ENCODE measurements at places on chromosomes 3 and 15. TPM values are rescaled to one million over a fixed set of nuclear protein-coding genes. Genes with fewer than 3 reads are reported as not detected.

NR1D2 gene
- total RNA-seq: 43.5 TPM

MGA gene
- total RNA-seq: 34.6 TPM

LCTL gene
- 0.17 TPM for total RNA-seq

TM6SF1 gene
- 0.83 TPM for total RNA-seq

CMTM7 gene
- total RNA-seq: 17.8 TPM

PDCD7 gene
- 16.1 TPM for total RNA-seq

RGMA gene
- 1.3 TPM for total RNA-seq

PFN2 gene
- 243 TPM for total RNA-seq

HIGD2B gene
- not detected for total RNA-seq

DPH6 gene
- 11.9 TPM for total RNA-seq

IQCF5 gene
- not detected for total RNA-seq

GOLGA8J gene
- not detected for total RNA-seq

ARPC4 gene
- total RNA-seq: 160 TPM

ZCWPW2 gene
- 1.2 TPM for total RNA-seq

KCNMB3 gene
- total RNA-seq: 0.76 TPM

ZNF620 gene
- total RNA-seq: 0.83 TPM

SOX14 gene
- not detected for total RNA-seq

SH2D7 gene
- not detected for total RNA-seq

CYP19A1 gene
- total RNA-seq: 0.72 TPM

CHL1 gene
- total RNA-seq: 0.07 TPM

CD200 gene
- 12.8 TPM for total RNA-seq

ZNF385D gene
- 1.2 TPM for total RNA-seq

OR5H14 gene
- total RNA-seq: not detected

ADAMTSL3 gene
- 1.6 TPM for total RNA-seq

GPR15 gene
- total RNA-seq: not detected

KCNH8 gene
- not detected for total RNA-seq

C3orf52 gene
- 2.5 TPM for total RNA-seq

GCNT3 gene
- total RNA-seq: 0.23 TPM

LRRC31 gene
- total RNA-seq: not detected

TSPAN3 gene
- total RNA-seq: 368 TPM

GUCA1C gene
- not detected for total RNA-seq

CKMT1A gene
- not detected for total RNA-seq

WWTR1 gene
- total RNA-seq: 128 TPM

ZNF662 gene
- total RNA-seq: 2.3 TPM

TM4SF18 gene
- 0.07 TPM for total RNA-seq

FRG2C gene
- not detected for total RNA-seq

C3orf85 gene
- not detected for total RNA-seq

CRTAP gene
- total RNA-seq: 443 TPM

LRRK1 gene
- 16.6 TPM for total RNA-seq

EXD1 gene
- not detected for total RNA-seq

PATL2 gene
- total RNA-seq: 0.33 TPM

ZNF774 gene
- 2.8 TPM for total RNA-seq

GOLGA8M gene
- 2.0 TPM for total RNA-seq

STARD5 gene
- 12.7 TPM for total RNA-seq

GABRR3 gene
- not detected for total RNA-seq

AGBL1 gene
- total RNA-seq: not detected

ZNF445 gene
- 11.7 TPM for total RNA-seq

EOMES gene
- not detected for total RNA-seq

LRRC34 gene
- total RNA-seq: 1.8 TPM

PIERCE2 gene
- total RNA-seq: 3.1 TPM

SAXO2 gene
- total RNA-seq: 0.30 TPM

PCOLCE2 gene
- total RNA-seq: 192 TPM

TRIP4 gene
- 10.4 TPM for total RNA-seq
